ENCODE measurements at places on chromosomes 4 and X. TPM values are rescaled to one million over a fixed set of nuclear protein-coding genes. Genes with fewer than 3 reads are reported as not detected.

- no peak for DNase-seq
Observed at GRCh38 chr4:107719207-107719921, 670 bp downstream of the PAPSS1 start.

GRCh38 chrX:103215425-103215991, 600 bp downstream of the BEX4 start:
- peak; percentile 70 for DNase-seq

GRCh38 chrX:49976682-49977197, 54.3 kb downstream of the CLCN5 start:
- no peak for DNase-seq

- no peak for DNase-seq
Observed at GRCh38 chr4:26093551-26093950, 179.5 kb downstream of the SMIM20 start.

DNA sequence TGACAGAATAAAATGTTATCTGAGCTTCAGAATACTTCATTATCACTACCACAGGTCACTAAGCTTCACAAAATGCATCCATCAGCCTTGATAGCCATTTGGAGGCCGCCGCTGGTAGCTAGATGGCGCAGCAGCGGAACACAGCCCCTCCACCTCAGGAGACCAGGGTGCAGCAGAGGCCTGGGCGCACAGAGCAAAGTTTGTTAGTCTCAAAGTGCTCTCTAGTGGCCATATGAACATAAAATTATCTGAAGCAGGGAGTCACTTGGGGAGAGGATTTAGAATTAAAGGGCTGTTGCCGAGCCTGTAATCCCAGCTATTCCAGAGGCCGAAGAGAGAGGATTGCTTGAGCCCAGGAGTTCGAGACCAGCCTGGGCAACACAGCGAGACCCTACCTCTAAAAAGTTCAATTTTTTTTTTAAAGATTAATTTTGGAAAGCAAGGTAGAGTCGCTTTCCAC, 8.1 kb upstream of the DCTD start:
- peak; percentile 64 for DNase-seq

- DNase-seq, result no peak
Observed at GRCh38 chr4:8230891-8231290, 31.8 kb downstream of the SH3TC1 start.

GRCh38 chrX:70032792-70033191, 16.9 kb downstream of the AWAT2 start:
- DNase-seq, result no peak

- no peak for DNase-seq
Observed at GRCh38 chrX:54213603-54214002, 30.5 kb upstream of the FAM120C start.

The FGF5 gene
- total RNA-seq, result not detected

The WDR1 gene
- total RNA-seq, result 161 TPM

Measured in glutamatergic neuron (in vitro differentiated cells).